ENCODE measurements at places on chromosomes 16 and 17.

GRCh38 chr16:79757968-79758367 is 157.4 kb upstream of the MAF start:
- DNase-seq: no peak

DNA sequence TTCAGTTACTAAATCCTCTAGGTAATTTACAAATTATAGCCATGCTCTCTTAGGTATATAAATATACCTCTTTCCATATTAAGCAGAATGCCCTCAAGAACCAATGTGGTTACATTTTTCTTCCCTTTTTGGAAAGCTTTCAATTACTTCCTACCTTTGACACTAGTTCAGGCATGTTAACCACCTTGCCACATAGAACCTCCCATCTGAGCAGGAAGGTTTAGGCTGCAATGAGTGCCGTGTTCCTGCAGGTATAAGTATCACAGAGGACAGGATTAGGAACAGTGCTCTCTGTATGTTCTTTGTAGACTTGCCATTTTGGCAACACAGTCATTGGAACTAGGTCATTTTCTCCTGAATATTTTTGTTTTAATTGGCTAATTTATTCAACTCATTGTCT is 20.1 kb downstream of the KRT25 start:
- DNase-seq: no peak

DNA sequence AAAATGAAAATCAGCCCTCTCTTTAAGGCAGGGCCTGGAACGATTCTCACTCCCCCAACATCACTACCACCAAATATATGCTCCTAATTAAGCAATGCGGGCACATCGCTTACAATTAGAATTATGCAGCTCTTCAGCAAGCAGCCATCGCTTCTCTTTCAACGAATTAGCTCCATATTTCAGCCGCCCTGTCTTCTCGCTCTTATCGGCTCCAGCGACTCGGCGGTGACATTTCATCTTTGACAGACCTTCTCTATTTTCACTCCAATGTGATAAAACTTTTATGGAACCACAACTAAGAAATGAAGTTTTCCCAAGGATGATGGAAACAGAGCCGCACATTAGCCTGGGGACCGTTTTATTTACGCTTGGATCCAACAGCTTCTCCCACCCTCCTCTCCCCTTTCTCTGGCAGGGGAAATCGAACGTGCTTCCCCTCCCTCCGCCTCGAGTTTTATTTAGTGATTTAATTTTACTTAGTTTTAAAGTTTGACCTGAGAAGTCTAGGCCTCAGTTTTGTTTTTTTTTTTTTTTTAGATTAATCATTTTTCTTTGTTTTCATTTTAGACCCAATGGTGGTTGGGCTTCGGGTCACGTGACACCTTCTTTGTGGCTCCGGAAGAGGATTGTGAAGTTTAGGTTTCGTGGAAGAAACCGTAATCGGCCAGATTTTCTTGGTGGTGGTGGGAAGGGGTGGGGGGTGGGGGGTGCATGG is 3.1 kb upstream of the HOXB2 start:
- DNase-seq: no peak

- no peak for DNase-seq
These were observed 30.0 kb downstream of the SRCIN1 start for GRCh38 chr17:38575781-38576180.

DNA sequence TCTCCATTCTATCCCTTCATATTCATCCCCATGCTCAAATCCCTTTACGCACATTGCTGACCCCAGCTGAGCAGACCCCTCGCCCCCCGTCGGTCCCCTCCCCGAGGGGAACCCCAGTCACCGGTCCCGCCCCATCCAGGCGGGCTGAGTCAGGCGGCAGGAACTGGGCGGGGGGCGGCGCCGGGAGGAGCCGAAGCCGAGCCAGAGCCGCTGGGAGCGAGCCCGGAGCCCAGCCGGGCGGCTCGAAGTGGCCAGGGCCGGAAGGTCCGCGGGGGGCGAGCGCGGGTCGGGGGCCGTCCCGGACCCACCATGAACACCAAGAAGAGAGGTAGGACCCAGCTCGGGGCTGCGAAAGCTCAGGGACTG is 8.6 kb downstream of the RIPOR1 start:
- no peak for DNase-seq

DNA sequence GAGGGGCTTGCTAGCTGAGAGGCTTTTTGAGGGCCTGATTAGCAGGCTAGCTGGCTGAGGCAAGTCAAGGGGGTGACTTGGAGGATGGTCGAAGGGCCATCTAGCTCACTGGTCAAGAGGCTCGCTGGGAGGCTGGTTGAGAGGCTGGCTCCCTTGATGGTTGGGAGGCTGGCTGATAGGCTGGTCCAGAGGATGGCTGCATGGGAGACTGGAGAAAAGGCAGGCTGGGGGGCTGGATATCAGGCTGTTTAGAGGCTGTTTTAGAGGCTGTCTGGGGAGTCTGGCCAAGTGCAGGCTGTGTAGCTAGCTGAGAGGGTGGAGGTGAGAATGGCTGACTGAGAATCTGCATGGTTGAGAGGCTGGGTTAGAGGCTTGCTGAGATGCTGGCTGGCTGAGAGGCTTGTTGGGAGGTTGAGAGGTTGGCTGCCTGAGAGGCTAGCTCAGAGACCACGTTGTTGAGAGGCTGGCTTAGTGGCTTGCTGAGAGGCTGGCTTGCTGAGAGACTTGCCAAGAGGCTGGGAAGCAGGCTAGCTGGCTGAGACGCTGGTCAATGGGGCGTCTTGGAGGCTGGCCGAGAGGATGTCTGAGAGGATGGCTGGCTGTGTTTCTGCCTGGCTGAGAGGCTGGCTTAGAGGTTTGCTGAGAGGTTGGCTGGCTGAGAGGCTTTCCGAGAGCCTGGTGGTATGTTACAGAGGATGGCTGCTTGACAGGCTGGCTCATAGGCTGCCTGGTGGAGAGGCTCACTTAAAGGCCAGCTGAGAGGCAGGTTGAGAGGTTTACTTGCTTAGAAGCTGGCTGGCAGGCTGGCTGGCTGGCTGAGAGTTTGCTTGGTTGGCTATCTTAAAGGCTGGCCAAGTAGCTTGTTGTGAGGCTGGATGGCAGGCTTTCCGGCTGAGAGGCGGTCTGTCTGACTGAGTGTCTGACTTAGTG is 36.6 kb upstream of the ACSM2B start:
- no peak for DNase-seq

DNA sequence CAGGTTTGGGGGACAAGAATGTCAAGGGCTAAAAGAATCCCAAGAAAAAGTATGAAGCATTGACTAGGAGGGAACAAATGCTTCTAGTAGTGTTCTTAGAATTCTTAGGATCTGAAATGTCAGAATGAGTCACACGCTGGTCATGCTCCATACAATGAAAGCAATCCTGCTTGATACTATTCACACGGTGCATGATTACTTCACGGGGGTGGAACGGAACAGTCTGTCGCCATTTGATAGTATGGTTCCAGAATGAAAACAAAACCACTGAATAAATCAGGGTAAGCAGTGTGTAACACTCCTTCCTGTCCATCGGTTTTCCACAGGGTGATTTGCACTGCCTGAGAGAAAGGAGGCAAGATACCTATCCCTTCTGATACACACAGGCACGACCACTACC is 22.9 kb upstream of the YWHAE start:
- no peak for DNase-seq

DNA sequence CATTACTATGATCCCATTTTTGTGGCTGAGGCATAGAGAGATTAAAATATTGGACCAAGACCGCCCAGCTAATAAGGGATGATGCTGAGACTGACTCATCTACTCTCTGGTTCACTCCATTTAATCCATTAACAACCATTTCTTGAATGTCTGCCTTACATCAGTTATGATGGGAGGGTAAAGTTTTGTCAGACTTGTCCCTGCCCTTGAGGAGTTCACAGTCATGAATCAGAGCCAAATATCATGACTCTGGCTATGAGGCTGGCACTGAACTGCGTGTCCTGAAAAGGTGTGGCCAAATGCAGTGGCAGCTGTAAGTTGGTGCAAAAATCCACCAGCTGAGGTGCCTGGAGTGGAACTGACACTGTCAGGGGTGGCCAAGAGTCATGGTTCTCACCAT is 35.0 kb upstream of the MAF start:
- no peak for DNase-seq

DNA sequence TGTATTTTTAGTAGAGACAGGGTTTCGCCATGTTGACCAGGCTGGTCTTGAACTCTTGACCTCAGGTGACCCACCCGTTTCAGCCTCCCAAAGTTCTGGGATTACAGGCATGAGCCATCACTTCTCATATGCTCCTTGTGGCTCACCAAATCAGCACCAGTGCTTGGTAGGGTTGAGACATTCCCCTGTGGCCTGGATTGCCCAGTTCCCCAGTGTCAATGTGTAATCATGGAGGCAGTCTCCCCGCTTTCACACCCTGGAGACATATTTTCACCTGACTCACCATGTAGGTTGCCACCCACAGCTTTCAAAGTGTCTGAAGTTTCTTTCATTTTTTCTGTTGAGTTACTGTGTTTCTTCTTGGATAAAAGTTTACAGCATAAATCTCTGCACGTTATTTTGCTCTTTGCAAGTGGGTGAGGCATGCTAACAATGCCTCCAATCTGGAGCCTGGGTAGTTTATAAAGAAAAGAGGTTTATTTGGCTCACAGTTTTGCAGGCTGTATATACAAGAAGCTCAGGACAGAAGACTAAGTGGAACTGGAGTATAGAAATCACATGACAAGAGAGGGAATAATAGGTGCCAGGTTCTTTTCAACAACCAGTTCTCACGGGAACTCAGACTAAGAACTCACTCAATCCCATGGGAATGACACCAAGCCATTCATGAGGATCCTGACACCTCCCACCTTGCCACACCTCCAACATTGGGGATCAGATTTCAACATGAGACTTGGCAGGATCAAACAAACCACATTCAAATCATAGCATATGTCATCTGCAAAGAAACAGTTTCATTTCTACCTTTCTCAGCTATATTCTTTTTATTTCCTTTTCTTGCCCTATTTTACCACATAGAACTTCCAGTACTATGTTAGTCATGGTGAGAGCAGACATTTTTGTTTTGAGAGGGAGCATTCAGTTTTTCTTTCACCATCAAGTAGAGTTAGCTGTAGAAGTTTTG is 113.2 kb downstream of the PHKB start:
- DNase-seq: no peak

DNA sequence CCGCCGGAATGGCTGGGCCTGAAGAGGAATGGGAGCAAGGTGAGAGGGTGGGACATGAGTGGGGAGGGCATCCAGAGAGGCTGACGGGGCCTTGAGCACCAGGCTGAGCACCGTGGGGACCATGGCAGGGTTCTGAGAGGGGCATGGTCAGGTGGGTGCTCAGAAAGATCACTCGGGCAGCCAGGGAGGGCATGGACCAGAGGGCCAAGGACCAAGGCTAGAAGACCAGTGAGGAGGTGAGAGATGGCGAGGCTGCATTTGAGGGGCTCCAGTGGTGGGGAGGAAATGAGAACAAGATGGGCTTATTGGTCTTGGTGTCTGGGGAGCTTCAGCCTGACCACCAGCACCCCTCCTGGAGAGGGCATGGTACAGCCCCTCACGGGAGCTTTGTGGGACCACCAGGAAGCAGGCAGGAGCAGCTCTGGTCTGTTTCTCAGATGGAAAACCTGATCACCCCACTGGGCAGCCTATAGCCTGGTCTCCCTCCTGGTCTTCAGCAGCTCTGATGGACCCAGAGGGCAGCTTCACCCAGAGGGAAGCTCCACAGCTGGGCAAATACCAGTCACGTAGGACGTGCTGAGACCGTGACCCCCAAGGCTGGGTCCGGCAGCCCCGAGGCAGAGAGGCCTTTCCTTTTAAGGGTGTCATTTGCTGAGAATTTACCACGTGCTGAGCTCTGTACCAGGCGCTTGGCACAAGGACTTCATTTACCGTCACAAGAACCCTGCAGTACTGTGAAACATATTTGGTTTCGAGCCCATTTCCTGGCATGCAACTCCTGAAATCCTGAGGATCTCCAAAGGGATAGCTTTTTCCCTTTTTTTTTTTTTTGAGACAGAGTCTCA is 11.4 kb upstream of the NCBP3 start:
- DNase-seq: no peak

- no peak for DNase-seq
These were observed 560.7 kb upstream of the PSMD7 start for GRCh38 chr16:73735954-73736353.

- DNase-seq: peak; percentile 24
These were observed 43.3 kb downstream of the HAPSTR1 start for GRCh38 chr16:9134739-9135138.
